AG10803 (cell line): ENCODE measurements at places on chromosomes 11 and 22.

DNA sequence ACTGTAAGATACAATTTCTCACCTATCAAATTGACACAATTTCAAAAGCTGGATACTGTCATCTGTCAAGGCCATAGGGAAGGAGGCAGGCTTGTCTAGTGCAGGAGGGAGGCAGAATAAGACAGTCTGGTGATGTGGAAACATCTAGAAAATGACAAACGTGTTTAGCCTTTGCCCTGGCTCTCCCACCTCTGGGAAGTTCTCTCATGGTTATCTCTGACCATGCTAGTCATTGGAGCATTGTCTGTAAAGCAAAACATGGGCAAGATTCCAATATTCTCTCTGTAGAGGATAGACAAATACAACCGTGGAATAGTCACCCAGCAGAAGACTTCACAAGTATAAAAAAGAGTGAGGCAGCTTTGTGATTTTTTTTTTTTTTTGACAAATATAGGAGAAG, 9.1 kb upstream of the SERHL2 start:
- DNase-seq, result no peak

DNA sequence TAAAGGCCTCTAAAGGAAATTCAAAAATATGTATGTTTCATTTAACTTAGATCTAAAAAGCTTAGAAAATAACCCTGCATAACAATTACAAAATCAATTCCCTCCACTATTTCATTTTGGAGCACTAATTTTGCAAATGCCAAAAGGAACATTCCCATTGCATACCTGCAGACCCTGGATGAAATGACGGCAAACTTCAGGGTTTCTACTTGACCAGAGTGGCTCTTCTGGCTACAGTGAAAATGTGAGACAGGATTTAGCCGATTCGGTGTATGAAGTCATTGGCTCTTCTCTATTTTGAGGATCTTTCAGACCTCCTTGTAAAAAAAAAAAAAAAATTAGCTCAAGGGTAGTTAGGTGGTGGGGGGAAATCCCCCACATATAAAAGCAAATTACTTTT, 44.1 kb downstream of the PAX6 start:
- DNase-seq, result no peak

- no peak for DNase-seq
Measured at GRCh38 chr22:47762141-47762540, 999.7 kb downstream of the TBC1D22A start.

DNA sequence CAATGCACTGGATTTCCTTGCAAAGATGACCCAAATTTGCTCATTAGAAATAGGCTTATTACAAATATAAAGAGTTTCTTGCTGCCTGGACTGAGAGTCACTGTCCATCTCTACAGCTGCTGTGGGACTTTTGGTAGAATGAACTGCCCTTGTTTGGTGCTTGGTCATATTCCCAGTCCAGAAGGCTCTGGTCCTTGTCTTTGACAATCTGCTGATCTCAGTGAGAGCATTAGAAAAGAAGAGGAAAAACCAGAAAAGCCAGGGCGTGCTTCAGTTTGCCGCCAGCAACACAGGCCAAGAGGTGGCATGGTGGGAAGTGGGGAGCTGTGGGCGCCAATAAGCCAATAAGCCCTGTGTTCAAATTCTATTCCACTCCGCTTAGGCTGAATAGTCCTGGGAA, 48.2 kb upstream of the PARVA start:
- DNase-seq, result no peak

DNA sequence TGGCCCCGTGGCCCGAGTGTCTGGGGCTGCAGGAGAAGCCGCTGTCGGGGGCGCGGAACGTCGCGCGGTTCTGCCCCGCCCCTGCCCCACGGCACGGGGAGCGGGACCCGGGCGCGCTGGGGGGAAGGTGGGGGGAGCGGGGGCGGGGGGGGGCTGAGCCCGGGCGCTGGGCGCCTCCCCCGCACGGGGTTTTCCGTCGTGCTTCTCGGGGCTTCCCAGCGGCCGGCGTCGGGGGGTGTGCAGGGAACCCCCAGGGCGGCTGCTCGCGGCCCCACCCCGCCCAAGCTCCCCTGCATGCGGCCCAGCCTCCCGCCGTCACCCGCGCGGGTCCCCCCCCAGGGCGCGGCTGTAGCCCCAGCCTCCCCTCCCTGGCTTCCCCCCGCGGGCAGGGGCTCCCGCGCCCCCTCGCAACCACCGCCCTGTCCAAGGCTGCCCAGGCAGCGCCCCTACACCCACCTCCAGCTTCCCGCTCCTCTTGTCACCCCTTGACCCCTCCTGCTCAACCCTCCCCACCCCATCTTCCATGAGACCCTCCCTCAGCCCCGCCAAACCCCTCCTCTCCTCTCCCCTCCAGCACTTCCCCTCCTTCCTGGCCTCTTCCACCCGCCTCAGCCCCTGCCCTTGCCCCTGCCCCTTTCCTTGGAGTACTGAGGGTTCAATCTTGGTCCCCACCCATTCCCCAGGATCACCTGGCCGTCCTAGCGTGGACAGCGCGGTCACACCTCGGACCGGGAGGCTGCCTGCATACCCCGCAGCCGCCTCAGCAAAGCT, 1.7 kb downstream of the IL17REL start:
- DNase-seq, result no peak

DNA sequence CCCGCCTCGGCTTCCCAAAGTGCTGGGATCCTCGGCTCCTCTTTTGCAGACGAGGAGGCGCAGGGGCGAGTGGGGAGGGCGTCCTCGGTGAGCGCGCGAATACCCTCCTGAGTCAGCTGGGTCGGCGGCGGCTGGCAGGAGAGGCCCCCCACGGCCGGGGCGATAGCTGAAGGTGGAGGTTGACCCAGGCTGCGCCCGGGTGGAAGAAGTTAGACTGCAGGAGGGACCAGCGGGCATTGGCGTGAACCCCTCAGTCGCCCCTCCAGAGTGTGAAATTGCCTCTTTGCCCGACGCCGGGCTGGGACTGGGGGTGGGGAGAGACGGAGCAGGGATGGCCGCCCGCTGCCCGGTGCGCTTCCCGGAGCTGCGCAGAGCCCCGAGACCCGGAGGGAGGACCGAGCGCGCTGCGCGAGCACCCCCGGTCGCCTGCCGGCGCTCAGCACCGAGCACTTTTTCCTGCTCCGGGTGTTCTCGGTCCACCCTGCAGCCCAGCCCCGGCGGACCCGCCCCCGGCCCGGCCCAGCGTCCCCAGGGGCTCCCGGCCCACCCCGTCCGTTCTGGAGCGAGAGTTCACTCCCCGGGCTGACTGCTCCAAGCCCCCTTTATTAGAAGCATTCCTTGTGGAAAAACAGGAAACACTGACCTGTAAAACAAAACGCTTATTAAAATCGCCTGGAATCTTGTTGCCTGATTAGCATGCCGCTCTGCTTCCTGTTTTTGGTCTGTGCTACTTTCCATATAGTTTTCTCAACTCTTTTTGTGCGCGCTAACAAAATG, 13.7 kb upstream of the CPT1A start:
- DNase-seq, result peak; percentile 55

GRCh38 chr11:78168539-78169477, 19.6 kb downstream of the KCTD21 start:
- peak; percentile 91 for DNase-seq

DNA sequence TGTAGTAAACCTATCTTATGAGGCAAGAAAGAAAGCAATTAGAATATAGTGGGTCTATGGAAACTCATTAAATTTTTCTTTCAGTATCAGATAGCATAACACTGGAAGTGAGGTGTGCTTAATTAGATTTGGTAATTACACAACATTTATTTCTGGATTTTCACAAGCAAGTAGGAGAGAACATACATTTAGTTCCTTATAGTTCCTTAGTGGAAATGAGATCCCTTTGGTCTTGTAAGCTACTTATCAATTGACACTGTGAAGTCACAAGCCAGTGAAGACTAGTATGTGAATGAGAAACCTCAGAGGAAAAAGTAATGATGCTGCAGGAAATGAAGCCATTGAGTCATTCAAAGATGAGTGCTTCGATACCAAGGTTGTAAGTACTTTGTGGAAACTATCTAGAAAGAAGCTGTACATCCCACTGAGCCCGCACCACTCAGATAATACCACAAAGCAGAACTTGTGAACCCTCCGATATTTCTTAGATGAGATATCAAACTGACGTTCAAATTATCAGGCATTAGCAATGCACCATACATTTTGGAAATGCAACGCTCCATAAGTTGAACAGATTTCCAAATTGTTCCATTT, 53.5 kb downstream of the ENTHD1 start:
- DNase-seq, result no peak

DNA sequence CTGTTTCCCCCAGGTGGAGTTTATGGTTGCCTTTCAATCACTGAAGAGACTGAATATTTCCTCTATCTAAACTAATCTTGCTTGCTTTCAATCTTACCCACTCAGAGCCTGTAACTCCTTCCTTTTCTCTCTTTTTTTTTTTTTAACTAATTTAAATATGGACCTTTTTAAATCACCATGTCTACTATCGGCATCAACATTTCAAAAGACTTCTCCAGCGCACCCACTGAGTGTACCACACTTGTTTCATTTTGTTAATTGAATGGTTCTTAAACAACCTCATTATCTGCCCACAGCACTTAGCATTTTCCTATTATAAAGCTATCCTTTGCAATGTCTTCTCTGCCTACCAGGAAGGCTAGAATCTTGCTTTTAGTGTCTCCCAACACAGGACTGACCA, 1212.5 kb downstream of the LRRC4C start:
- DNase-seq, result no peak

DNA sequence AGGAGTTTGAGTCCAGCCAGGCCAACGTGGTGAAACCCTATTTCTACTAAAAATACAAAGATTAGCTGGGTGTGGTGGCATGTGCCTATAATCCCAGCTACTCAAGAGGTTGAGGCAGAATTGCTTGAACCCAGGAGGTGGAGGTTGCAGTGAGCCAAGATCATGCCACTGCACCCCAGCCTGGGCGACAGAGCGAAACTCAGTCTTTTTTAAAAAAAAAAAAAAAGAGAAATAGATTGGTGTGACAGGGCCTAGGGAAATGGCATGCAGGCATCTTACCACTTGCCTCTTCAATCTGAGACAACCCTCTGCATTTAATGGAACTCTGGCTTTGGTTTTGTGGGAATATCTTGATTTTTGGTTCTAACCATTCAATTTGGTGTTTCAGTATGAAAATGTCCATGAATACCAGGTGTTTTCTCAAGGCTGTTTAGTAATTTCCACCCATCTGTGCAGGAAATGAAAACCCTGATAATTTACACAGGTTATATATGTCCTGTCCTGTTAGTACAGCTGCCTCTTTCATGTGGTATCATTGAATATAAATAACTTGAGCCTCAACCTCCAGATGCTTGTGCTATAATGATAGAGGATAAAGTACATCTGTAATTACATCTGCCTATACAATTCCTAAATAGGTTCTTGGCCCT, 8.4 kb downstream of the XBP1 start:
- DNase-seq, result no peak

- DNase-seq, result peak; percentile 61
Measured at GRCh38 chr11:61417670-61418069, 12.1 kb downstream of the CPSF7 start.

DNA sequence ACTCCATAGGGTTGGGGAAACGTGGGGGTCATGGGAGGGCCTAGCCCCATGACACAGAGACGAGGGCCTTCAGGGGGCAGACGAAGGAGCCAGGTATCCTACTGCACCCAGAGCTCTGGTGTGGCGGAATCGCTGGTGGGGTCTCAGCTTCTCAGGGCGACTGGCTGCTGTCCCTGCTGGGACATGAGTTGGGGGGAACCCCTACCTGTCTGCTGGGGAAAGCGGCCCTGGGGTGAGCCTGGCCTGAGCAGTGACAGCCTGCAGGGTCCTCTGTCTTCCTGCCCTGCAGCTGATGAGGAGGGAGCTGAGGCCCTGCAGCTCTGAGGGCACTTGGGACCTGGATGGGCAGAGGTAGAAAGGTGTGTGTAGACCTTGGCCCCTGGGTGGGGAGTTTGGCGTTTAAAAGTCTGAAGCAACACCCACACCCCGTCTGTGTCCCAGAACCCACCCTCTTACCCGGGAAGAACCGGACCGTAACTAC, 33.6 kb upstream of the GRAMD4 start:
- no peak for DNase-seq

DNA sequence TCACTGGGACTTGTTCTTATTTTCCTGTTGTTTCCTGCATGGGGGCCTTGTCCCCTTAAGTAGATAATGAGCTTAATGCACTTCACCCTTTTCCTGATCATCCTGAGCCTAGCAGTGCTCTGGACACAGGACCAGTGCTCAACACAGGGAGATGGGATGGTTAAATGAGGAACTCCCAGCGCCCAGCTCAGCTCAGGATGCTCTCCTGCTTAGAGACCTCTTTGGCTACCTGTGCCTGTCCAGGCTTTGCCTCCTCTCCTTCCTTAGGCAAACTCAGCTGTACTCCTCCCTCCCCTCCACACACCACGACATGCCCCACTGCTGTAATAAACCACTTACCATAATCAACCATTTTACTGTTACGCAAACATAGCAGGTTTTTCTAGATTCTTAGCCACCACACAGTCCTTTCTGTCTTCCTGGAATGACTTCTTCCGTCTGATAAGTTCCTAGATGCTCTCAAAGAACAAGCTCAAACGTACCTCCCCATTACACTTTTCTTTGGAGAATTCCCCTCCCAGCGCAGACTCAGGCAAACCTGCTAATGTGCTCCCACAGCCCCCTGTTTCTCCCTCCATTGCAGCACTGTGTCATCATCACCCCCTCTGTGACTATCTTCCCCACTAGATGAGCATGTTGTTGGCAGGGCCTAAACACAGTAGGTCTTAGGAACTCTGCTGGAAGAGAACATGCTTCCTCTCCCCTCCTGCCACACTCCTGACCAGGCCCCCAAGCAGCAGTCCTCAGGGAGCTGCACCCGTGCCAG, 113.6 kb downstream of the MICAL2 start:
- DNase-seq, result no peak

DNA sequence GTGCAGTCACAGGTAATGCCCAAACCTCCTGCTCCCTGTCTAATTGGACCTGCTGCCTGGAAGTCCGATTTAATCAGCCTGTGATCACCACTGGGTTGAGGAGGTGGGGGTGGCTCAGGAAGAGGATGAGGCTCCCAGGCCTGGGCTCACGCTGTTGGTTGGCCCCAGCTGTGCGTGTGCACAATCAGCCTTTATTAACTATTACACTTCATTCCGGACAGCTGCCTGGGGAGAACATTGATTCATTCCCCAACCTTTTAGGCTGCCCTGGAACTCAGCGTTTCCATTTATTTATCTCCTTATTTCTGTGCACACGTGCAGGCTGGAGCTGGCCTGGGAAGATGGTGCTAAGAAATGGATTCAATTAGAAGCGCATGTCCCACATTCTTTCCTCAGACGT, 123.4 kb downstream of the DSCAML1 start:
- no peak for DNase-seq

DNA sequence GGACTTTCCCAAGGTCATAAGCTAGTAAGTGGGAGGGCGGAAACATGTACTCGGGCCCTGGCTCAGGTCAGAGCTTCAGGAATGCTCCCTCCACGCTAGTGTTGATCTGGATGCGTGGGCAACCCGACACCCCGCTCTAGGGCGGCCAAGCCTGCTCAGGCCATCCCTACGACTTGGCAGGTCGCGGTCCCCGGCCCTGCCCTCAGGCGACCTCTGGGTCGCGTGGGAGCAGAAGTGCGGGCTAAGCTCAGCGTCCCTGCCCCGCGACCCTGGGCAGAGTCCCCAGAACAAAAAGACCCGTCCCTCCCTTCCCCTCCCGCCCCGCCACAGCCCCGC, 781 bp upstream of the TEF start:
- DNase-seq, result peak; percentile 97

- no peak for DNase-seq
Measured at GRCh38 chr22:27130906-27131305, 473.5 kb downstream of the MIAT start.

GRCh38 chr11:96228910-96229309, 114.1 kb downstream of the MAML2 start:
- DNase-seq, result peak; percentile 64

GRCh38 chr11:74550991-74551753, 41.2 kb upstream of the POLD3 start:
- no peak for DNase-seq
